ENCODE measurements at places on chromosomes 2 and 18. TPM values are rescaled to one million over a fixed set of nuclear protein-coding genes. Genes with fewer than 3 reads are reported as not detected.

- no peak for DNase-seq
Observed at GRCh38 chr2:218026676-218027425, 24.1 kb upstream of the TNS1 start.

GRB14 gene
- total RNA-seq: not detected

- DNase-seq: no peak
Observed at GRCh38 chr2:50347358-50348044, 684.4 kb downstream of the NRXN1 start.

GRCh38 chr18:22741318-22741717, 191.8 kb upstream of the RBBP8 start:
- no peak for DNase-seq

- no peak for DNase-seq
Observed at GRCh38 chr2:144458541-144458940, 61.4 kb downstream of the ZEB2 start.

MOGAT1 gene
- total RNA-seq: 0.24 TPM

GRCh38 chr2:109244304-109244582, 115.2 kb downstream of the SH3RF3 start:
- no peak for DNase-seq

DNA sequence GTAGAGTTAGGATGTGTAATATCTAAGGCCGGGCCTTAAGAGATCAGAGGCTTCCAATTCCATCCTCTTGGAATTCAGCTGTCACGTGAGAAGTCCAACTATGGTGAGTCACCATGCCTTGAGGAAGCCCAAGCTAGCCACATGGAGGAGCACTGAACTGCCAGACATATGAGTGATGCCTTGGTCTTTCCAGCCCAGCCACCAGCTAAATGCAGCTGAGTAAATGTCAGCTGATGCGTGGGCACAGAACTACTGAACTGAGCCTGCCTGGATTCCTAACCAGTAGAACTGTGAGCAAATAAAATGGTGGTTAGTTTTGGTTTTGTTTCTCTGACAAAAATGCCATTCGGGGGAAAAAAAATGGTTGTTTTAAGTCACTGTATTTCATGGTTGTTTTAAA, 153.7 kb upstream of the SERTAD2 start:
- peak; percentile 99 for DNase-seq

RAB27B gene
- total RNA-seq: 7.0 TPM

- DNase-seq: peak; percentile 20
Observed at GRCh38 chr2:112906276-112906675, 4.7 kb upstream of the IL37 start.

DNA sequence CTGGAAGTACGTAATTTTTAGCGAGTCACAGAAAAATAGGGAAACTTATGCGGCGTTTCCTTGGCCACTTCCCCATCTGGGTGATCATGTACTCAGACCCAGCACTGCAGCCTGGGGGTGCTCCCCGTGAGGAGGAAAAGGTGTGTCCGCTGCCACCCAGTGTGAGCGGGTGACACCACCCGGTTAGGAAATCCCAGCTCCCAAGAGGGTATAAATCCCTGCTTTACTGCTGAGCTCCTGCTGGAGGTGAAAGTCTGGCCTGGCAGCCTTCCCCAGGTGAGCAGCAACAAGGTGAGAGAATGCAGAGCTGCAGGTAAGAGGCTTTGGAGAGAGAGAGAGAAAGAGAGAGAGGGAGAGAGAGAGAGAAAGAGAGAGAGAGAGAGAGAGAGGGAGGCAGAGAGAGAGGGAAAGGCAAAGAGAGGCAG, at the start of gene IL1R2:
TSS of gene IL1R2 (plus strand) at position 240 of the 425 bp plus-strand sequence. CDS start 16,616 bp downstream, outside the sequence.
- no peak for DNase-seq

- DNase-seq: no peak
Observed at GRCh38 chr2:103159018-103159417, 397.2 kb downstream of the TMEM182 start.

LGALSL gene
- total RNA-seq: under 0.01 TPM

DNA sequence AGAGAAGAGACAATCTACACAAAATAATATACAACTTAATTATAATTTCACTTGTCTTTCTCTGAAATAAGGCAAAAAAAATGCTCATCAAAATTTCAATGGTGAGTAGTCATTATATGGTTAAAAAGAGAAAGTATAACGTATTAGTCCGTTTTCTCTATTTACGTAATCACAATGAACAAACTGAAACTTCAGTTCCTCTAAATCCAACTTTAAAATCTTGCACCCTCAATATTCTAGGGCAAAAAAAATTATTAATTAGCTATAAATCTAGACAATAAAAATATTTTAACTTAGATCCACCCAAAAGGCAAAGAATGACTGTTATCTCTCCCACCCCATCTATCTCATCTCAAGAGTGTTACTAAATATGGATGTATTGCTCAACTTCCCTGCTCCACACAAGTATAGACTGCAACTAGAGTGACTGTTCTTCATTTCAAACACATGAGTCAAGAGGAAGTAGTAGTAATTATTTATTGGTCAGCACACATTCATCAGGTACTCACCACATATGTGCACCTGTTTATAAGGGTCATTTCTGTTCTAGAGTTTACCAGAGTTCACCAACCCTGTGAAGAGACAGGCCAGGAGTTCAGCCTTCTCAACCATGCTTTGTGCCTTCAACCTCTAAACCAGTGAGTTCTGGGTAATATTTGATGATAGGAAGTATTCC, 36.4 kb downstream of the STK39 start:
- peak; percentile 90 for DNase-seq

- DNase-seq: no peak
Observed at GRCh38 chr2:97797355-97797754, 84.0 kb downstream of the ZAP70 start.

GRCh38 chr2:240730501-240731177, 39.0 kb downstream of the AQP12A start:
- DNase-seq: no peak

- peak; percentile 51 for DNase-seq
Observed at GRCh38 chr2:203578759-203579643, 43.9 kb upstream of the RAPH1 start.

DNA sequence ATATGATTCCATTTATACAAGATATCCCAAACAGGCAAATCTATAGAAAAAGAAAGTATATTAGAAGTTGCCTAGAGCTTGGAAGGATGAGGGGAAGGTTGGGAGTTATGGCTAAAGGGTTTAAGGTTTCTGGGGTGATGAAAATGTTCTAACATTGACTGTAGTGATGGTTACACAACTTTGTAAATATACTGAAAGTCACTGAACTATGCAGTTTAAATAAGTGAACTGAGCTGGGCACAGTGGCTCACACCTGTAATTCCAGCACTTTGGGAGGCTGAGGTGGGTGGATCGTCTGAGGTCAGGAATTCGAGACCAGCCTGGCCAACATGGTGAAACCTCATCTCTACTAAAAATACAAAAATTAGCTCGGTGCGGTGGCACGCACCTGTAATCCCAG, 91.5 kb downstream of the ATAD2B start:
- no peak for DNase-seq

COL4A3 gene
- total RNA-seq: 0.29 TPM

Data from RPMI7951 (cell line).